ENCODE measurements at places on chromosomes 5 and 9.

DNA sequence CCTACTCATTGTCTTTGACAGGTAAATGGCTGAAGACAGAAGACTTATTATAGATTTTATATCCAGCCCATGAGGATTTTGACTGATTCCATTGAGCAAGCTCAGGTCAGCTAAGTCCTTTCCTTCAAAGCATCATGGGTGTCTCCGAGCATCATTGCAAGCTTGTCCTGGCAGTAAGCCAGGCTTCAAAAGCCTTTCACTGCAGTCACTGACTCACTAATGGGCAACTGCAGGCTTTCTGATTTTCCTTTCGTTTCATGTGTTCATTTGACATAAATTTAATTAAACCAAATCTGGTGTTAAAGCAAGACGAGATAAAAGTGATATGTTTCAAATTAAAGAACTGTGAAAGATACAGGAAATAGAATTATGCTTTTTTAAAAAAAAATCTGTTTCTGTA, 426.2 kb downstream of the ANXA1 start:
- DNase-seq, result no peak

GRCh38 chr5:15300141-15300540, 199.8 kb upstream of the FBXL7 start:
- DNase-seq, result no peak

GRCh38 chr5:172683645-172684471, 42.8 kb downstream of the NEURL1B start:
- DNase-seq, result no peak

GRCh38 chr5:177440211-177440989, 6.2 kb upstream of the PRR7 start:
- DNase-seq, result no peak

DNA sequence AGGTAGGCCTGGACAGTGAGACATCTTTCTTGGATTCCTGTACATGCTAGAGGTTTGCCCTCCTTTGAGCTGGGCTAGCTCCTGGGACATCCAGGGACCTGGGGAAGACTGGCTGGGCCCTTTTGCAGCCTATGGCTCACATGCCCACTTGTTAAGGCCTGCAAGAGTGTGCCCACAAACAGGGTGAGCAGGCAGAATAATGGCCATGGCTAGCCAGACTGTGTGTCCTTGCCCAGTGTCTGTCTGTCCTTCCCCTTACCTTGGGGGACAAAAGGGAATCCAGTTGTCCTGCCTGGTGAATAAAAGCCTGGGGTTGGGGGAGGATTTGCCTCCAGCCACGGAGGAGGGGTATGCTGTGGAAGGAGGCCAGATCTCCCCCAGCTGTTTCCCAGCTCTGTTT, 13.0 kb upstream of the CXXC5 start:
- DNase-seq, result no peak

DNA sequence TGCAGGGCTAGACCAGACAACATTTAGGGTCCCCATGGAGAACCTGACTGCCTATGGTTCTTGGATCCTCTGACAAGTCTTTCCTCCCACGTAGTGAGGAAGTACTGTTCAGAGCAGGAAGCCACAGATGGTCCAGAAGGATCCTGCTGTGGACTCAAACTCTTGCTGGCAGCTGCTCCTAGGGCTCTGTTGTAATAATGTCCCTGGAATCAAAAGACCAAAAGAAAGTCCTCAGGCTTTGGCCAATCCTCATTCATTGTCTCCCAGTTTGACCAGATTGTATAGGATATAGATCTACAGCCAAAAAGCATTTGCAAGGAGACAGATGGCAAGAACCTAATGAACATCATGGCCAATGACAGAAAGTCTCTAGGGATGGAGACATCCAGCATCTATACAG, 53.9 kb downstream of the SEMA6A start:
- DNase-seq, result no peak

- no peak for DNase-seq
Observed at GRCh38 chr9:131382850-131383729, 10.8 kb upstream of the PRRC2B start.

DNA sequence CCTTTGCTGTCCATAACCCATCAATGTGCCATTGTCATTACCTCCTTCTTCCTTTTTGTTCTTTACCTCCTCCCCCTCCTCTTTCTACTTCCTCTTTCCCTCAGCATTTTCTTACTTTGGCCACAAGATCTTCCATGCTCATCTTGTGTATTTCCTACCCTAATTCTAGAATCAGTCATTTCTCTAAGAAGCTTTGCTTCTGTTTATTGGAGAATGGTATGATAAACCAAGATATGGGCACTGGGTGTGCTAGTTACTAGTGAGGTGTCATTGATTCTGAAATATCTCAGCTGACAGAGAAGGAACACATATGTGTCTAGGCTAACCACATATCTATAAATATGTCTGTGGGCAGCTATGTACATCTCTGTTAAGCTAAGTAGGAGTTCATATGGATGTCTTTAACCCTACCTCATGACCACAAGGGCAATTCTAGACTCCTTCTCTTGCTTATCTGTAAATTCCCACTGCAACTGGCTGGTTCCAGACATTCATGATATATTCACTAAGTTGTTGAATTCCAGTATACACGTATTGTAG, 2051.3 kb upstream of the CDH9 start:
- no peak for DNase-seq

- DNase-seq, result no peak
Observed at GRCh38 chr5:124645396-124645795, 101.0 kb downstream of the ZNF608 start.

DNA sequence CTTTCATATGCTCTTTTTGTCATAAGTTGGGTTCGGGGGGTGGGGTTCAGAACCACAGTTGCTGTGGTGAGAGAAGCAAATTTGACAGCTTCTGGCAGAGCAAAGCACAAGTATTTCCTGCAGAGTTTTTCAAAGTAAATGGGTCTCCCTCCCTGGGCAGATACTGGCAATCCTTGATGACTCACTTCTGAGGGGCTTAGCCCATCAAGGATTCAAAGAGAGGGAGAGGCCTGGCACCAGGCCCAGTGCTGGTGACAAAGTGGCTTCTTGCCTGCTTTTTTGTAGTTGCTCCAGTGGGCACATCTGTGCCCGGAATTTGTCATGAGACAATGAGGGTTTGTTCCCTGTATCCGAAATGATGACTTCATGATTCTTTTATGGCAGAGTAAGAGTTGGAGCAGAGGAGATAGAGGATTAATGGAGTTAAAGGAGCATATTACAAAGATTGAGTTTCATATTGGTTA, 46.6 kb upstream of the TNC start:
- DNase-seq, result no peak

DNA sequence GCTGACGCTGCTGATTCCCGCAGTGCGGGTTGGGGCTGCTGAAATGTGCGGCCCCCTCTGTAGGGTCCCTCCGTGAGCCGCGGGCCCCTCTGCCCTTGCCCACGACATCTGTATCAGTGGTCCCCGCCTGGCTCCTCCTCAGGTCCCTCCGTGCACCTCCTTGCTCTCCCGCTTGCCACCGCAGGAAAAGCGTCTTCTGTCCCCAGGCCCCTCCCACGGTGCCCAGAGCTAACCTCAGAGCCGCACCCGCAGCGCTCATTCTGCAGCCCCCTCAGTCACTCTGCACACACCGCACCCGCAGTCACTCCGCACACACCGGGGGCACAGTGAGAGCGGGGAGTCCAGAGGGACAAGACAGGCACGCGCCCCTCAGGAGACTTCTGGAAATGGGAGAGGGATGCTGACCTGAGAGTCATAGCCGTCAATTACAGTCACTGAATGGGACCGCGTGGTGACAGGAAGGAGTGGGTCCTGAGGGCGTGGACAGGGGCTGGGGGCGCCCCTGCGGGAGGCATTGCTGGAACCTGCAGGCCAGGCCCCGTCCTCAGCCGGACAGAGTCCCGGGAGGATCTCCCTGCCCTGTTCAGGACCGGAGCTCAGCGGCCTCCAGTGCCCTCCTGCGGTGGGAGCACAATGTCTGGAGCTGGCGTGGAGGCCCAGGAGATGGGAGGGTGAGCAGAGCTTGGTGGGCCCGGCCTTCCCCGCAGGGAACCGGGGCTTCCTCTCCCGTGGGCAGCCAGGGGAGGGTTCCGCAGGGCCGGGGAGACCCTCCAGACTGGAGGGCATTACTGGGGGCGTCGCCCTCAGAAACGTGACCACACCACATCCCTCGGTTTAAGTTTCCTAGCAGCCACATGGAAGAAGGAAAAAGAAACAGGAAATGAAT, 66.1 kb upstream of the CTSL start:
- DNase-seq, result no peak

GRCh38 chr5:76813982-76814562, 4.8 kb upstream of the F2RL1 start:
- no peak for DNase-seq

DNA sequence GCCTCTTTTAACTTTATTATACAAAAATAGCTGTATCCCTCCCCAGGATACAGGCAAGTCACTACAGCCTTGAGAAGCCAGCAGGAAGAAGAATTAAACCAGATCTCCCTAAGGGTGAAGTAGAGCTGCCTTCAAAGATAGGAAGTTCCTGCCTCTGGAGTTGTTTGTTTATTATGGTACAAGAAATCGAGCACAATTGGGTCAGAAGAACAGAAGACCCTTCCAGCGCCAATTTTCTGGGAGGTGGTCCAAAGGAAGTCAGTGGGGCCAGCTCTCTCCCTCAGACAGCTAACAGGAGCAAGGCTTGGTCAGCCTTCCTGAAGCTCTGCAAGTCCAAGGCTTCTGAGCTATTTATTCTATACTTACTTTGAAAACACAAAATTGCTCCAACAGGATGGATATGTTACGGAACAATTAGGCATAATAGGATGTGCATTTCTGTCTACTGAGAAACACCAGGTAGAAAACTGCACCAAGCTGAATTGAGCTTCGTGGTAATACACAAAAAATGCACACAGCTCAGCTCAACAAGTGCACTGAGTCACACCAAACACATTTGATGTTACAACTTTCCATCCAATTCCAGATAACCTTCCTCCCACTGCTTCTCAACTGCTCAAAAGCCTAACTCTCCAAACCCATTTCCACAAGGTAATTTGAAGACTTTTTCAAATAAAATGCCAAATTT, 16.0 kb downstream of the SERINC5 start:
- DNase-seq, result no peak

DNA sequence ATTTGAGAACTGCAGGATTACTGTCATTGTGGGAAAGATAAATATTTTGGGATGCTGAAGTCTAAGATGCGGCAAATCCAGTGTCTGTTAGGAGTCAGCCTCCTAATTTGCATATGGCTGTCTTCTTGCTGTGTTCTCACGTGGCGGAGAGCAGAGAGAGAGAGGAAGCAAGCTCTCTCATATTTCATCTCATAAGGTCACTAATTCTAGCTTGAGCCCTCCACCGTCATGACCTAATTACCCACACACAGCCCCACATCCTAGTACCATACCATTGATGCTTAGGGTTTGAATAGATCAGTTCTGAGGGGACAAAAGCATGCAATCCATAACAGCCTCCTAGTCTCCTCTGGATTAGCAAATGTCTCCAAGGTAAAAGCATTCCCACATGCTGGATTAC, 124.5 kb downstream of the CDH12 start:
- no peak for DNase-seq

DNA sequence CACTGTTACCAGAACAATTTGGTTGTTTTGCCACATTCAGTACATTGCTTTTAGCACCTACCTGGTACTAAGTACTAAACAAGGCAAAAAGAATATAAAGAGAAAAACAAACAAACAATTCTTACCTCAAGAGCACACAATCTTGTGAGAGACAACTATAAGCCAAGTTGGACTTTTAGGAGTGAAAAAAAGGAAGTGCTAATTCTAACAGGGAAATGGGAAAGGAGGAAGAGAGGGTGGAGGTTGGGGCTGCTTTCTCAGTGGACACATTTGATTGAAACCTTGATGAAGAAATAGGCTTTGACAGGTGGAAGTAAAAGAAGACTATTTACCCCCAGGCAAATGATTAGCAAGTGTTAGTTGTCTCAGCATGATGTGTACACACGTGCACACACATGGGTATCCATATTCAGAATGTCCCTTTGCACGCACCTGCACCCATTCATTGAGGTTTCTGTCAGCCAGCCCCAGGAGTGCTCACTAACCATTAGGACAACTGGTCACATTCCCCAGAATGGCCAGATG, 302.6 kb downstream of the ACTL7B start:
- DNase-seq, result no peak

DNA sequence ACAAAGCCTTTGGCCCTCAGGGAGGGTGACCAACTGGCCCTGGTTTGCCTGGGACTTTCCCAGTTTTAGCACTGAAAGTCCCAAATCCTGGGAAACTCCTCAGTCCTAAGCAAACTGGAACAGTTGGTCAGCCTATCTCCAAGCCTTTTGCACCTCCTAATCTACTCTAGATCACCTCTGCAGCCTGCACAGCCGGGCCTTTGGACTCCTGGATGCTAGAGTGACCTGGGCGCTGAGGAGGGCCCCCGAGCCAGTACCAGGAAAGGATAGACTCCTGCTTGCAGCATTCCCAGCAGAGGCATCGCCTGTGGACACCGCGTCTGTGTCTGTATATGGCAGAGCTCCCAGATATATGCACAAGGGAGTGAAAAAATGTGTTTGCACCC, 15.1 kb downstream of the IRF1 start:
- no peak for DNase-seq
